ENCODE measurements at places on chromosomes 11 and 22.

DNA sequence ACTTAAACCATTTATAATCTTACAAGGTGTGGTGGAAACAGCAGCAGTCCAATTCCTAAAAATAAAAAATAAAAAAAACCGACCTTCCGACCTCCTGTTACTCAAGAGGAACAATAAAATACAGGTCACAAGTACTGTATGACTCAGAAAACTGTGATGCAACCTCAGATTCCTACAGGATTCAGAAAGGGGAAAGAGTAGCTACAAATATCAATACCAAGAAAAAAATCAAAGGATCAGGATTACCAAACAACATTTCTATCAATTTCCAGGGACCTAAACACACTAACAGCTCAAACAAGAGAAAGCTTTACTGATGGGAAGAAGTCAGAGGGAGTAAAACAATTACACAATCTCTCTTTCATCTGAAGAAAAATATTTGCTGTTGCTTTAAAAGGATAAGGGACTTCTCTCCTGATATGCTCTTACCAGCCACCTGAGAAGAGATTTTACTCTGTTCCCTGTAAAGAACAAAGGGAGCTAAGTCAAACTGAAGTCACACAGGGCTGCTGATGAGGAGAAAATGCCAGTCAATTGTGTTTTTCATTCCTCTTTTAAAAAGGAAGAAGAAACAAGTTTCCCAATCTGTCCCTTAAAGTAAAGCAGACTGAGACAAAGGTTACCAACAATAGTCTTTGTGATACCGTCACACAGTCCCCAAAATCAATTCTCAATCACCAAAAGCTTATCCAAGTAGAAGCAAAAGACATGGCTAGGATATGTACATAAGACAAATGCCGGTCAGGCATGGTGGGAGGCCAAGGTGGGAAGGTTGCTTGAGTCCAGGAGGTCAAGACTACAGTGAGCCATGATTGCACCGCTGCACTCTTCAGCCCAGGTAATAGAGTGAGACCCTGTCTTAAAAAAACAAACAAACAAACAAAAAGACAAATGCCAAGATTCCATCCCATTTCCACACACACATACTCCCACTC lies 39.3 kb downstream of the AMBRA1 start:
- DNase-seq: no peak

GRCh38 chr22:37638391-37639069 lies 939 bp upstream of the SH3BP1 start:
- DNase-seq: no peak

DNA sequence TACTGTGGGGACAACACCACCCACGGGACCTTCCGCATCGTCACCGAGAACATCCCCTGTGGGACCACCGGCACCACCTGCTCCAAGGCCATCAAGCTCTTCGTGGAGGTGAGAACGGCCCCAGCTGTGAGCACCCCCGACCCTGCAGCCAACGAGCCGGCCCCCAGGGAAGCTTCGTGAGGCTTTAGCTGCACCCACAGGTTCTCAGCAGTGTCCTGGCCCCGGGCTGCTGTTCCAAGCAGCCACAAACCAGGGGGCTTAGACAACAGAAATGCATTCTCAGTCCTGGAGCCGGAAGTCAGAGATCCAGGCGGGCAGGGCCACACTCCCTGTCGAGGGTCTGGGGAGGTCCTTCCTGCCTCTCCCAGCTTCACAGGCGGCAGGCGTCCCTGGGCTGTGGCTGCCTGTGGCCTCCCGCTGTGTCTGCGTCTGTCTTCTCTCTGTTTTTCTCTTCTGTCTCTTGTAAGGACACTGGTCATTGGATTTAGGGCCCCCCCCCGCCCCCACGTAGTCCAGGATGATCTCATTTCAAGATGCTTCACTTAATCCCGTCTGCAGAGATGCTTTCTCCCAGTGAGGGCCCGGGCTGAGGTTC lies 12.5 kb downstream of the MUC5B start:
- no peak for DNase-seq

- DNase-seq: no peak
Measured at GRCh38 chr22:27540656-27541396, 260.7 kb downstream of the MN1 start.

GRCh38 chr11:65069217-65069616 lies 10.9 kb upstream of the NAALADL1 start:
- DNase-seq: no peak

DNA sequence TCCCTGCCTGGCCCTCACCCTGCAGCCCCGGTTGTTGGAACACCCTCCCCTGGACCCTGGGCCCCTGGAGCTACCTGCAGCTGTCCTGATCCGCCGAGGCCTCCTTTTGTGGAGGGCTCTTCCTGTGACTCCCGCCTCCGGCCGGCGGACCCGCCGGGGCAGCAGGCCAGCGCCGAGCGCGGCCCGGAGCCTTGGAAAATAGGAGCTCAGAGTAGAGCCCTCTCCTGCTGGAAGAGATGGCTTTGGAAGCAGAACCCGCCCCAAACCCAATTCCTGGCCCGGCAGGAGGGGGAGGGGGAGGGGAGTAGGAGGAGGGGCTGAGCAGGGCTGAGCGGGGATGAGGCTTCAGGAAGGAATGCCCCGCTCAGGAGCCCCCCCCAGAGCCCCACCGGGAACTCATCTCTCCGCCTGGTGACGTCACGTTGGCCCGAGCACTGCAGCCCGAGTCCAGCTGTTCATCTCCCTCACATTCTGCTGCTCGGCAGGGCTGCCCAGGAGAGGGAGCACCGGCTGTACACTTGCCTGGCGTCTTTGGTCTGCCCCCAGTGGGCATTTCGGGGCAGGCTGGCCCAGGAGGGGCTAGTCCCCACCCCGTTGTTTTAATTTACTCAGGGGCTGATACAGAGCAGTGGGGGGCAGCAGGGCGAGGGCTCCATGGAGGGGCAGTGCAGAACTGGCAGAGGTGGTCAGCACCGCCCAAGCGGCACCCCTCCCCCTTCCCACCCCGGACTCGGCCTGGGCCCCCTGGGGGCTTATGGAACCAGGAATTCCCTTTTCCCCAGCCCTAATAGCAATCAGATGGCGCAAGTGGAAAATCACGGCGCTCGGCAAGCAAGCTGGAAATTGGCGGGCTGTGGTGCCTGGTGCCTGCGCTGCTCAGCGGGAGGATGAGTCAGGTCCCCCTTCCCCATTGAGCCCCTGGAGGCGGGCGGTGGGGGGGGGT lies at the start of gene MRGPRF:
TSS of gene MRGPRF (minus strand) at position 238 of the 943 bp plus-strand sequence. CDS start 3,345 bp downstream, outside the sequence.
- no peak for DNase-seq

GRCh38 chr11:105613183-105613582 lies 3.3 kb downstream of the GRIA4 start:
- no peak for DNase-seq

GRCh38 chr11:43922744-43923405 lies 19.6 kb upstream of the C11orf96 start:
- DNase-seq: no peak

DNA sequence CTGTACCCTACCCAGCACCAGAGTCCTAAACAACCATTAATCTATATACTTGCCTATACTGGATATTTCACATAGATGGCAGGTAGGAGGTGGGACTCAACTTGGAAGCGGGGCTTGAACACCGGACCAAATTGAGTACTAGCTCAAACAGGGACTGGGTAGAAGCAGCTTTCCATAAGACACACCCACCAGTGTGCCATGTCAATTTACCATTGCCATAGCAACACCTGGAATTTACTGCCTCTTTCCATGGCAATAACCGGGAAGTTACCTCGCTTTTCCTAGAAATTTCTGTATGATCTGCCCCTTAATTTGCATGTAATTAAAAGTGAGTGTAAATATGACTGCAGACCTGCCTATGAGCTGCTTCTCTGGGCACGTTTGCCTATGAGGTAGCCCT lies 38.6 kb upstream of the CUL5 start:
- no peak for DNase-seq

DNA sequence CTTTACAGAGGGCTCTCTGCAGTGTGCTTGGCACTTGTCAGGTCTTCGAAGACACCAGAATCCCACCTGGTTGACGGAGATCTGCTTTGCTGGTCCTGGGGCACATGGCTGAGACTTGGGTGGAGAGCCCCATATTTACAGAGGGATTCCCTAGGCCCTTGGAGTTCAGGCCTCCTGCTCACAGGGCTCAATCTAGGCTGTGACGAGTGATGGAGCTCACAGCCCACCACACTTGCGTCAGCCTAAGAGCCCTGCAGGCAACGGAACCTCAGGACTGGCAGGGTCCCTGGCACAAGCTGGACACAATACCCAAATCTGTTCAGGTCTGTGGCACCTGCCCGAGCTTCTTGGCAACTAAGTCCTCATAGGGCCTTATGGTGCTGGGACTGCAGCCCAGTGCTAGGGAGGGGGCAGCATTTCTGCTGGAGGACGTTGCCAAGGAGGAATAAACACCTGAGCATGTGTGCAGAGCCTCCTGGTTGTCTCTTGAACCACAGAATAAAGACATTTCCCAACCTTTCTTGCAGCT lies 59.1 kb downstream of the KCNC1 start:
- no peak for DNase-seq

DNA sequence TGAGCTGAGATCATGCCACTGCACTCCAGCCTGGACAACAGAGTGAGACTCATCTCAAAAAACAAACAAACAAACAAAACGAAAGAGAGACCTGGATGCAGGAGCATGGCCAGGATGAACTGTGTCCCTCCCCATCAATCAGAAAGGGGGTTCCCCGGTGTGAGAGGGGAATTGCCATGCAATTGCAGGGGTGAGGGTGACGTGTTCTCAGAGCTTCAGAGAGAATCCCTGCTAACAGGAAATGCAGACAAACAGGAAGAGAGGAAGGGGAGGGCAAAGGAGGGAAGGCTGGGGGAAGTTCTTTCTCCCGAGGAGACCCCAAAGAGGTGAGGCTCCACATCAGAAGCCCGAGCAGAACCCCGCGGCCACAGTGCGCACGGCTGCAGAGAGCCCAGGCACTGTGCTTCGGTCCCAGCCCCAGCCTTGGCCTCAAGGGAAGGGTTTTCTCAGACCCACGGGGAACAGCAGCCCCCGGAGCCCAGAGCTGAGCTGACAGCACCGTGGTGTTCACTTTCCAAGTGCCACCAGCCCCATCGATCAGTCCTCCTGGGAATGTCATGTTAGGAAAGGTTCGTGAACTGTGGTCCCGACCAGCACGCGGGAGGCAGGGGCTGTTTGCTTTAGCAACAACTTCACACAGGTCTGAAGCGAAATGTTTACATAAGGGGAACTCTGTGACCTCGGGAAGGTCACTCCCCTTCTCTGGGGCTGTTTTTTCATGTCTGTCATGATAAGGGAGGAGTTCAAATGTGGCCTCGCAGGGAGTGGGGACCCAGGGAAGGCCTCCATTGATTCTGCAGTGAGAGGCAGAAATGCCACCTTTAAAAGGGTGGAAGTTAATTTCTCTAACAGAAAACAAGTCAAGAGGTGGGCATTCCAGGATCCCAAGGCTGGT lies 108.0 kb upstream of the ANO1 start:
- DNase-seq: no peak

DNA sequence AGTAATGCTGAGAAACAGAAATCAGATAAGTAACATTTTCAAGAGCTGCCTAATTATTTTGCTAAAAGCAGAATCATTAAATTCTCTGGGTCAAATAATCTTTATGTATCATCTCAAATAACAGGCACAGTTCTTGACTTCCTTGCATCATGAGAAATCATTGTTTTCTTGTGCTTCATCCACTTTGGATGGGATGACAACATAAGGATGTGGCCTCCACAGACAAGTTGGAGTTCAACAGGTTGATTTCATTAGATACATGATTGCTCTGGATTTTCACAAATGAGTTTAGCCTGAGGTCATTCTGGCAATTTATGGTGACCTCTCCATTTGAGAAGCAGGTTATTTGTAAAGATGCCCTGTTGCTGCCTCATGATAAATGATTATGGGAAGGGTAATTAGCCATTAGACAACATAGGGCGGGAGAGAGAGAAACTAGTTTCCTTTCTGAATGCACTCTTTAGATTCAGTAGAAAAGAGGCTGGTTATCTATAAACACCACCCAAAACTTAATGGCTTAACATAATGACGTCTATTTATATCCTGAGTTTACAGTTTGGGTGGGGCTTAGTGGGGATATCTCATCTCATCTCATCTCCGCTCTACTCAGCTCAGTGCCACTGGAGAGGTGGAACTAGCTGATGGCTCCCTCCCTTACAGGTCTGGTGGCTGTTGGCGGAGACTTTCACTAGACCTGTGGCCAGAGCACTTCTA lies 35.0 kb upstream of the ADORA2A start:
- no peak for DNase-seq

DNA sequence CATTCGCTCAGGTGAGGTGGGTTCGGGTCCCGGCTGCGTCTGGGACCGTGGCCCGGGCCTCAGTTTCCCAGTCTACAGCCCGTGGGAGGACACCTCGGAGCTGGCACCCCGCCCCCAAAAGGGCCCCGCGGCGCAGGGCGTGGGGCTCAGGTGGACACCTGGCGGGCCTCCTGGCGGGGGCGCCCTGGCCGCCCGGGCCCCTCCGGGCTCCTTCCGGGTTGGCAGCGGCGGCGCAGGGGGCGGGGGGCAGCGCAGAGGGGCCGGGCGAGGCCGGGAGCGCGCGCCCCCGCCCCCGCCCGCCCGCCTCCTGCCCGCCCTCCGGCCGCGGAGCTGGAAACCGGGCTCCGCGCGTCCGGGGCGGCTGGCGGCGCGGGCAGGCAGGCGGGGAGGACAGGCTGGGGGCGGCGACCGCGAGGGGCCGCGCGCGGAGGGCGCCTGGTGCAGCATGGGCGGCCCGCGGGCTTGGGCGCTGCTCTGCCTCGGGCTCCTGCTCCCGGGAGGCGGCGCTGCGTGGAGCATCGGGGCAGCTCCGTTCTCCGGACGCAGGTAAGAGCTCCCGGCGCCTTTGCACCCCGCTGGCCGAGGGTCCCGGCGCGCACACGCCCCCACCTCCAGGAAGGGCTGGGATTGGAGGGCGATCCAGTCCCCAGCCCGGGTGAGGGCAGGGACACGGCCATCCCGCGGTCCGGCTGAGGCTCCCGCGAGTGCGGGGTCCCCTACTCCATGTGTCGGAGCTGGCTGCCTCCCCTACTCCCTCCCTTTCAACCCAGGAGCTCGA lies at the start of gene EMID1:
TSS of gene EMID1 (plus strand) at position 303 of the 778 bp plus-strand sequence. CDS start at position 446, 143 bp downstream.
- DNase-seq: no peak

- no peak for DNase-seq
Measured at GRCh38 chr11:111663820-111664219, 61.6 kb downstream of the SIK2 start.

GRCh38 chr11:27055065-27055682 lies 14.6 kb downstream of the BBOX1 start:
- no peak for DNase-seq

All from D721Med (cell line).